MCF 10A (cell line): ENCODE measurements at places on chromosomes 3 and 15.
A peak's percentile ranks its signal among the peaks of the same experiment; 100 is the strongest.

DNA sequence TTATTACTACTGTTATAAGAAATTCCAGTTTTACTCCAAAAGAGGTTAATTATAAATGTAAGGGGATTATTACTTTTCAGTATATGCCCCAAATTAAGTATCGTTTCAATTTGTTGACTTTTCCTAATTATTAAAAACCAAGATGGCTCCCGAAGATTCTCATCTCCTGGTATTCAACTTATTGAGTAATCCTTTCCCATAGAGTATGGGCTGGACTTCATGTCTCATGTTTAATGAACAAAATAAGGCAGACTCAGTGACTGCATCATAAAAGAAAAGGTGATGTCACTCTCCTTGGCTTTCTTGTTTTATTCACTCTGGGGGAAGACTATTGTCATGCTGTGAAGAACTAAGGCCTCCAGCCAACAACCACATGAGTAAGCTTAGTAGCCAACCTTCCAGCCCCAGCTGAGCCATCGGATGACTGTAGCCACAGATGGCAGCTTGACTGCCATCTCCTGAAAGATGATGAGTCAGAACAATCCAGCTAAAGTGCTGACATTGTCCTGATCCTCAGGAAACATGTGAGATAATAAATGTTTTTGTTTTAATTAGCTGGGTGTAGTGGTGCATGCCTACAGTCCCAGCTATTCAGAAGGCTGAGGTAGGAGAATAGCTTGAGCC is 17.3 kb downstream of the IGF2BP2 start:
- peak; percentile 81 for DNase-seq

DNA sequence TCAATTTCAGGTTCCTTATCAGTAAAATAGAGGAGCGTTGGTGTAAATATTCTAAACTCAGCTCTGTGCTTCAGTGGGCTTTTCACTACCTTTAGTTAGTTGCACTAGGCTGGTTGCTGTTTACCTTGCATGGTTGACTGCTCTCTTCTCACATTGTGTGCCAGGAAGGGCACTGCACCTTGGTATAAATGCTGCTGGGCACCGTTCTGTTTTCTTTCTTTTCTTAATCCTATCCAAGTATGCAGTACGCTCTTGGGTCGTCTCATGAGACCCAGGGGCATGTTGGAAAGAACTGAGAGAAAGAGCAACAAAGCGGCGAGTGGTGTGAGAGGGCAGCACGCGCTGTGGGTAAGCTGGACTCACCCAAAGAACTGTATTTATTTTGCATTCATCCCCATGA is 22.4 kb downstream of the KCNMB2 start:
- DNase-seq: no peak

DNA sequence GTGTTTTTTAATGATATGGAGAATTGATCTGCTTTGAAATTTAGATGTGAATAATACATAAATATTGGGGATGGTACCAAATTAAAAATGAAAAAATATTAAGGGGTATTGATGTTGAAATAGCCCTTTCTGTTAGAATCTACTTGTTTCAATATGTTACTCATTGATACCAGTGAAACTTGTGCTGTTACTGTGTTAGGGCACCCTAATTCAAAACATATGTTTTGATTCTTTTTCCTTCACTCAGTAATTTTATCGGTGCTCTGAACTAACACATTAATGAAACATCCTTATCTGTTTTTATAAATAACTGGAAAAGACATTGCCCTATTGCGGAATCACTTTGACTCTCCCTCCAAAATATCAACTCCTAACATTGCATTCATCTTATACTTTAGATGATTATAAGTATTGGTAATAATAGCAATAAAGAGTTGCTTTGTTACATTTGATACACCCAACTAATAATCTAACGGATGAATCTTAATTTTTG is 52.0 kb upstream of the CCNB2 start:
- no peak for DNase-seq

GRCh38 chr3:87468938-87469337 is 192.6 kb upstream of the POU1F1 start:
- DNase-seq: no peak

- DNase-seq: no peak
Measured at GRCh38 chr15:52786436-52787122, 3.6 kb downstream of the ONECUT1 start.

- DNase-seq: no peak
Measured at GRCh38 chr3:136612512-136612911, 139.7 kb downstream of the STAG1 start.

DNA sequence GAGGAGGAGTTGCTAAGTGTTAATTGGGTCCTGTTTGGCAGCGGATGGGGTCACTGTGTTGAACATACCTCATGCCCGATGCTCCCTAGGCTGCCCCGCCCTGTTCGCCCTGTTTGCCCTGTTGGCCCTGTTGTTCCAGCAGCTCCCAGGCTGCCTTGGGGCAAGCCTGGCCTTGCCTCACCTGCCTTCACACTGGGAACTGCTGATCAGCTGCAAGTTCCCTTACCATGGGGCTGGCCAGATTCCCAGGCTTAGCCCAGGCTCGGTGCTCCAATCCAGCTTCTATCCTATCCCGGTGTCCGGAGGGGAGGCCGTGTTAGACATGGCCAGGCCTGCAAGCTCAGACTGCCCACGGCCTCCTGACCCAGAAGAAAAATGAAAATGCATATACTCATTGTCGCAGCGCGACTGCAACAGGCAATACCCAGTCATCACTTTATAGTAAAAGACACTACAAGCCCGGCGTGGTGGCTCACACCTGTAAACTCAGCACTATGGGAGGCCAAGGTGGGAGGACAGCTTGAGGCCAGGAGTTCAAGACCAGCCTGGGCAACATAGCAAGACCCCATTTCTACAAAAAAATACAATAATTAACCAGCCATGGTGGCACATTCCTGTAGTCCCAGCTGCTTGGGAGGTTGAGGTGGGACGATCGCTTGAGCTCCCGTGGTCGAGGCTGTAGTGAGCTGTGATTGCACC is 42.9 kb upstream of the ZNF710 start:
- peak; percentile 83 for DNase-seq

GRCh38 chr3:11592445-11593298 is 51.0 kb downstream of the VGLL4 start:
- no peak for DNase-seq

DNA sequence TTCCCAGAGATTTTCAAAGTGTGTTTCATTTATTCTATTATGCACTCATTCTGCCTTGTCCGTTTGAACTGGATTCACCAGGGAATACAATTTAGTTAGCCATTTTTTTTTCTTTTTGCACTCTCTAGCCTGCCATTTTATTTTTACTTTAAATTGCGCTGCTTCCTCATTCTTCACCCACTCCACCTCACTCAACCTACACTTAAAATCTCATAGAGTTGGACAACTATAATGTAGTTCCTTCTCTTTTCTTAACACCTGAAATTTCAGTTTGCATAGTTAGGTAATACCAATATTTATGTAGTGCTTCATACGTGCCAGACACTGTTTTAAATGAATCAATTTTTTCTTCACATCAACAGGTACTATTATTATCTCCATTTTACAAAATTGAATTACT is 42.4 kb upstream of the CMC1 start:
- DNase-seq: no peak

- no peak for DNase-seq
Measured at GRCh38 chr3:105406268-105406667, 39.6 kb downstream of the ALCAM start.

DNA sequence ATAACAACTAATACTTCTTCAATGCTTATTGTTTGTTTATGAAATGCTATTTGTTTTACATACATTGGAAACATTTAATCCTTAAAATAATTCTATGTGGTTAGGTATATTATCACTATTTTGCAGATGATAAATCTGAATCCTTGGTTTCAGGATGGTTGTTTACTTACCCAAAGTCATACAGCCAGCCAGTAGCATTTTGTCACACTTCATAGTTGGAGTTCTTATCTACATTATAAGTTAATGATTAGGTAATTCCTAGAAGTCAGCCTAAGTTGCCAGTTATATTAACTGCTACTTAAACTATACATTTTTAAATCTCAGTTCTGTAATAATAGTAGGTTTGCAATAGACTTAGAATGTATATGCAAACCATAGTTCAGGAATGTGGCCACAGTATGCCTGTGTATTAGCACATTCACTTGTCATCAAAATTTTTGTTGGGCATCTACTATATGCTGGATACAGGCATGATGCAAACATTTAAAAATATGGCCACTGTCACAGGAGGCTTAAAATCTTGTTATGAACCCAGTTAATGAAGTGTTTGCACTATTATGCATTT is 187.9 kb downstream of the UBE2E2 start:
- no peak for DNase-seq

DNA sequence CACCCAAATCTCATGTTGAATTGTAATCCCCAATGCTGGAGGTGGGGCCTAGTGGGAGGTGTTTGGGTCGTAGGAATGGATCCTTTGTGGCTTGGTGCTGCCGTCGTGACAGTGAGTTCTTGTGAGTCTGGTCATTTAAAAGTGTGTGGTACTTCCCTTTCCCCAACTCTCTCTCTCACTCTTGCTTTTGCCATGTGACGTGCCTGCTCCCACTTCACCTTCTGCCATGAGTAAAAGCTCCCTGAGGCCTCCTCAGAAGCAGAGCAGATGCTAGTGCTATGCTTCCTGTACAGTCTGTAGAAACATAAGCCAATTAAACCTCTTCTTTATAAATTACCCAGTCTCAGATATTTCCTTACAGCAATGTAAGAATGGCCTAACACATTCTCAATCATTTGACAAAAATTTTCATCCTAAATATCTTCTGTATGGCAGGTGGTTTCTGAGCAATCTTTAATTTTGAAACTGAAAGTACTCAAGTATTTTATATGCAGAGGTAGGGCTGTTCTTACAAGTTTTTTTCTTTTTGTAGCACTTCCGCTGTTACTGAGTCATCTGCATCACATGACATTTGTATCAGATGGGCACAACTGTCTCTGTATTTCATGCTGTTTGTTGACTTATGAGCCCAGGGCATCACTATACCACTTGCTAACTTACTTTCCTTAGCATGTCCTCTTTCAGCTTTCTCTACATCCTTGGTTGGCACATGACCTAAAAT is 8.8 kb downstream of the RPL39L start:
- DNase-seq: peak; percentile 56

- peak; percentile 44 for DNase-seq
Measured at GRCh38 chr3:185815391-185816282, 9.2 kb downstream of the IGF2BP2 start.

DNA sequence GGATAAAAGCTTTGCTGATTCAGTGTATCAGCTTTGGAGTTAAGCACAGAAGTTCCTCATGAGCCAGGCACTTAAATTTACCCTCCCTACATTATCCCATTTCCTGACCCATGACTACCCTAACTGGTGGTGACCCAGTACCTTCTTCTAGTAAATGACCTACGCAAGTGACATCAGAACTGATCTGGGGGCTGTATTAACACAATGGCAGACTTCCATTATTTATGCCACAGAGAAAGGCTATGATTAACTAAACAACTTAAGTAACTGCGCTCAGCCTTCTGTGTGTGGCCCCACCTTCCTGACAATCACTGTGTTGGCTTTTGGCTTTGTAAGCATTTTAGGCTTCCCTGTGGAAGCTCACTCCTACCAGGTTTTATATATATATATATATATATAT is 1.9 kb downstream of the MB21D2 start:
- DNase-seq: no peak

DNA sequence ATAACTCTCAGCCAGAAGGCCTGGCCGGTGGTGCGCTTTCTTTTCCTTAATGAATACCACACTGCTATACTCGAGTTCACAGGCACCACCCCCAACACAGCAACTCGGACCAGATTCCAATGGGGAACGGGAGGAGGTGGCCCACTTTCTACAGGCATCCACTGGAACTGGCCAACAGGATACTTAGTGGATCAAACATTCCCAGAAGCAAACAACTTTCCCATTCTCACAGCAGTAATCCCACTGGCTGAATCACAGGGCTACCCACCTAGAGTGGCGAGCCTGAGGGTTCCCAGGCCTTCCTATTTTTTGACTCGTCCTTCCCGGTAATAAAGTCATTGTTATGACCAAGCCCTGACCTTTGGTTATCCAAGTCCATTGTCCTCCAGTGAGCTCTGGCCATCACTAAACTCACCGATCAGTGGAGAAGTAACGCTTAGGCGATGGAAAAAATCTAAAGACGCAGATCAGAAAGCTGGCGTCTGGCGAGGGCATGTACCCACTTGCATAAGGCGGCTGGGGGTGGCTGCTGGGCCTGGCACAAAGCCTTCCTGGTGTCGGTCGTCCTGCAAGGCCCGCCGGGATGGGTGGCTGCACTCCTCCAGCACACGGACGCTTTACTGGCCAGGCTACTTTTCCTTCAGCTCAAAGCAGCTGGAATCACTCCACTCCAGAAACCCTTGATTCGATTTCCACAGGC is 1.2 kb downstream of the EOGT start:
- peak; percentile 82 for DNase-seq

DNA sequence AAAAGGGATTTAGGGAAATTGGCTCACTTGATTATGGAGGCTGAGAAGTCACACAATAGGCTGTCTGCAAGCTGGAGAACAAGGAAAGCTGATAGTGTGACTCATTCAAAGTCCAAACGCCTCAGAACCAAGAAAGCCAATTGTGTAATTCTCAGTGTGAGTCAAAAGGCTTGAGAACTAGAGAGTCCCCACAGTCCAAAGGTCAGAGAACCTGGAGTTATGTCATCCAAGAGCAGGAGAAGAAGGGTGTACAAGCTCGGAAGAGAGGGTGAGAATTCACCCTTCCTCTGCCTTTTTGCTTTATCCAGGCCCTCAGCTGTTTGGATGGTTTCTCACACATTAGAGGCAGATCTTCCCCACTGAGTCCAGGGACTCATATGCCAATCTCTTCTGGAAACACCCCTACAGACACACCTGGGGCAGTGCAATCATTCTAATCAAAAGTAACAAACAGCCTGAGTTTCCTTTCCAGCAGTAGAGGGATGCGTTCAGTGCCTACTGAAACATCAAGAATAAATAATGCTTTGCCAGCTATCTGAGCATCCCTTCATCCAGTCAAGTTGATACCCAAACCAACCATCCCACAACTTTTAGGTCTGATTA is 271.5 kb downstream of the SATB1 start:
- DNase-seq: peak; percentile 97

DNA sequence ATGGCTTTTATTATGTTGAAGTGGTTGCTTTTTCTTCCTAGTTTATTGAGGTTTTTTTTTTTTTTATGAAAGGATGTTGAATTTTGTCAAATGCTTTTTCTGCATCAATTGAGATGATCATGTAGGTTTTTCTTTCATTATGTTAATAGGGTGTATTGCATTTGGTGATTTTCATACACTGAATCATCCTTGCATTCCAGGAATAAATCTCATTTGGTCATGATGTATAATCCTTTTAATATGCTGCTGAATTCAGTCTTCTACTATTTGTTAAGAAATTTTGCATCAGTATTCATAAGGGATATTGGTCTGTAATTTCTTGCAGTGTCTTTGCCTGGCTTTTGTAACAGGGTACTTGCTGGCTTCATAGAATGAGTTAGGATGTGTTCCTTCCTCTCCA is 11.5 kb upstream of the CLRN1 start:
- no peak for DNase-seq

- peak; percentile 73 for DNase-seq
Measured at GRCh38 chr3:123757281-123757940, 126.7 kb downstream of the MYLK start.

DNA sequence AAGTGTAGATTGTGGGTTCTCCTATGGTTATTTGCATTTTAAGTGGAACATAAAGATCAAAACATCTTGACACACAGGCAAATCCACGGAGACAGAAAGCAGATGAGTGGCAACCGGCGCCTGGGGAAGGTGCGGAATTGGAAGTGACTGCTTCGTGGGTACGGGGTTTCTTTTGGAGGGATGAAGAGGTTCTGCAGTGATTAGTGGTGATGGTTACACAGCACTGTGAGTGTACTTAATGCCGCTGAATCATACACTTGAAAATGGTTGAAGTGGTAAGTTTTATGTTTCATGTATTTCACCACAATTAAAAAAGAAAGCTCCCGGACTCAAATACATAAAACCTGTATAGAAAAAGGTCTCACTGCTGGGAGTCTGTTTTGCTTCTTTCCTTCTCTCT is 18.5 kb upstream of the VPS33B start:
- DNase-seq: no peak
